Uterine smooth muscle cell (primary cell): ENCODE measurements at places on chromosomes 12 and 14. TPM values are rescaled to one million over a fixed set of nuclear protein-coding genes. Genes with fewer than 3 reads are reported as not detected.

Gene CNTN1
- total RNA-seq: 16.2 and 30.8 TPM in 2 replicates

Gene KANSL2
- 59.9 and 60.6 TPM in 2 replicates for total RNA-seq

Gene RFX4
- not detected in 2 replicates for total RNA-seq

Gene NANOG
- total RNA-seq: not detected in 2 replicates

Gene CEBPE
- total RNA-seq: not detected in 2 replicates

Gene MYH6
- total RNA-seq: not detected in 2 replicates

Gene HCAR3
- total RNA-seq: not detected in 2 replicates

Gene WNT1
- not detected in 2 replicates for total RNA-seq

Gene TDG
- 15.2 and 17.9 TPM in 2 replicates for total RNA-seq

Gene INSM2
- not detected in 2 replicates for total RNA-seq

Gene CCDC197
- total RNA-seq: not detected in 2 replicates
